Liver (tissue), 10 donors: ENCODE measurements at places on chromosomes 1 and 21. TPM values are rescaled to one million over a fixed set of nuclear protein-coding genes. Genes with fewer than 3 reads are reported as not detected.

- H3K27ac ChIP-seq = no peak overlapping the region
- H3K4me3 ChIP-seq = no peak overlapping the region
- H3K36me3 ChIP-seq = no peaks in the 10 kb centered on the region
- H3K4me1 ChIP-seq = no peaks in the 10 kb centered on the region
- peak; percentile 14 for DNase-seq
Measured at GRCh38 chr1:30283199-30283962, 440.0 kb downstream of the MATN1 start.

DNA sequence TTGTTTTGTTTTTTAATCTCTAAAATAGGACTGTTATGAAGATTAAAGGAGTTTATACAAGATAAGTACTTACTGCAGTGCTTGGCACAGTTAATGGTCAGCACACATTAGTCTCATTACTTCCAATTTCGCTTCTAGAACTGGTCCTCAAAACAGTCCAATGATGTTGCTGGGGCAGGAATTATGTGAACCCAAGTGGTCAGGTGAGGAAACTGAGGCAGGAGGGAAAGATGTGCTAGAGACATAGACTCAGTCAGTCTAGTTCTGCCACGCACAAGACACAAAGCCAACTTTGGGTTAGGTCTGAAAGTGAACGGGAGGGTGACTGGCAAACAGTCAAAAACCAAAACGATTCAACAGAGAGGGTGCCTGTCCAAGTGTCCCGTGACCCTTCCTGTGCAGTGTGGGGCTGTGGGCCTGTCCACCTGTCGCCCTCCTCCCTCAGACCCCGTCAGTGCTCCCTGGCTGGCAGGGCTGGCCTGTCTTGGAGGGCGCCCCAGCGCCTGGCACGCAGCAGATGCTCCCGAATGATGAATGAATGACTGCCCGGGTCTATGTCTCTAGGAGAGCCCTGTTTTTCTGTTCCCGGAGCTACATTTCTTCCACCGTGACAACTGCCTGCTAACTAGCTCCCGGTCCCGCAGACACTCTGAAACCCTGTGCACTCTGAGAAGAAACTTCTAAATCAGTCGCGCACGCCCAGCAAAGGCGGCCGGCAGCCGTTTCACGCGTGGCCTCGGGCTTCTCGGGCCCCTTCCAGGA is 2.4 kb downstream of the LRP8 start:
- H3K36me3 ChIP-seq = no peaks in the 10 kb centered on the region
- H3K27me3 ChIP-seq = peaks cover 2% of the 10 kb centered on the region
- no peak overlapping the region for H3K27ac ChIP-seq
- H3K4me3 ChIP-seq = no peak overlapping the region
- peaks cover 19% of the 10 kb centered on the region for H3K4me1 ChIP-seq

GRCh38 chr1:94544706-94545490 is 3.3 kb upstream of the F3 start:
- DNase-seq = no peak
- no peak overlapping the region for H3K27ac ChIP-seq
- H3K4me3 ChIP-seq = no peak overlapping the region

GRCh38 chr1:46455951-46456350 is 33.7 kb upstream of the DMBX1 start:
- no peaks in the 10 kb centered on the region for H3K36me3 ChIP-seq
- H3K4me1 ChIP-seq = no peaks in the 10 kb centered on the region
- no peak overlapping the region for H3K4me3 ChIP-seq

GRCh38 chr1:208154040-208154439 is 90.1 kb downstream of the PLXNA2 start:
- no peak overlapping the region for H3K4me3 ChIP-seq
- H3K27ac ChIP-seq = no peak overlapping the region
- no peaks in the 10 kb centered on the region for H3K36me3 ChIP-seq
- DNase-seq = no peak

- H3K36me3 ChIP-seq = no peaks in the 10 kb centered on the region
- H3K4me1 ChIP-seq = no peaks in the 10 kb centered on the region
- DNase-seq = no peak
- H3K27me3 ChIP-seq = no peaks in the 10 kb centered on the region
- no peak overlapping the region for H3K4me3 ChIP-seq
Measured at GRCh38 chr1:38291336-38291735, 244.7 kb upstream of the POU3F1 start.

- no peaks in the 10 kb centered on the region for H3K4me1 ChIP-seq
- peaks cover 14% of the 10 kb centered on the region for H3K36me3 ChIP-seq
- DNase-seq = no peak
Measured at GRCh38 chr1:44890007-44890406, 47.0 kb upstream of the PTCH2 start.

DNA sequence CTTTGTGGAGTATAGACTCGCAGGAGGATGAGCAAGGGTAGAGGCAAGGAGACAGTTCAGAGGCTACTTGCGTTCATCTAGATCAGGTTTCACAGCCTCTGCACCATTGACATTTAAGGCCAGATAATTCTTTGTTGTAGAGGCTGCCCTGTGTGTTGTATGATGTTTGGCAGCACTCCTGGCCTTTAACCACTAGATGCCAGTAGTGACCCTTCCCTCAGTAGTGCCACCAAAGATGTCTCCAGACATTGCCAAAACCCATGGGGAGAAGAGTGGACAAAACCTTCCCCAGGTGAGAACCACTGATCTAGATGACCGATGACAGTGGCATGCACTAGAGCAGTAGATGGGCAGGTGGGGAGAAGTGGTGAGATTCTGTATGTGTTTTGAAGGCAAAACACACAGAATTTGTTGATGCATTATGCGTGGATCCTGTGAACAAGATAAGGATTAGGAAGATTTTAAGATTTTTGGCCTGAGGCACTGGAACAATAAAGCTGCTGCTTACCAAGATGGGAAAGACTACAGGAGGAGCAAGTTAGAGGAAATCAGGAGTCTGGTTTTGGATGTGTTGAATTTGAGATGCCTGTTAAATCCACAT is 9.9 kb upstream of the COG2 start:
- no peak for DNase-seq
- H3K36me3 ChIP-seq = no peaks in the 10 kb centered on the region
- H3K4me1 ChIP-seq = no peaks in the 10 kb centered on the region

DNA sequence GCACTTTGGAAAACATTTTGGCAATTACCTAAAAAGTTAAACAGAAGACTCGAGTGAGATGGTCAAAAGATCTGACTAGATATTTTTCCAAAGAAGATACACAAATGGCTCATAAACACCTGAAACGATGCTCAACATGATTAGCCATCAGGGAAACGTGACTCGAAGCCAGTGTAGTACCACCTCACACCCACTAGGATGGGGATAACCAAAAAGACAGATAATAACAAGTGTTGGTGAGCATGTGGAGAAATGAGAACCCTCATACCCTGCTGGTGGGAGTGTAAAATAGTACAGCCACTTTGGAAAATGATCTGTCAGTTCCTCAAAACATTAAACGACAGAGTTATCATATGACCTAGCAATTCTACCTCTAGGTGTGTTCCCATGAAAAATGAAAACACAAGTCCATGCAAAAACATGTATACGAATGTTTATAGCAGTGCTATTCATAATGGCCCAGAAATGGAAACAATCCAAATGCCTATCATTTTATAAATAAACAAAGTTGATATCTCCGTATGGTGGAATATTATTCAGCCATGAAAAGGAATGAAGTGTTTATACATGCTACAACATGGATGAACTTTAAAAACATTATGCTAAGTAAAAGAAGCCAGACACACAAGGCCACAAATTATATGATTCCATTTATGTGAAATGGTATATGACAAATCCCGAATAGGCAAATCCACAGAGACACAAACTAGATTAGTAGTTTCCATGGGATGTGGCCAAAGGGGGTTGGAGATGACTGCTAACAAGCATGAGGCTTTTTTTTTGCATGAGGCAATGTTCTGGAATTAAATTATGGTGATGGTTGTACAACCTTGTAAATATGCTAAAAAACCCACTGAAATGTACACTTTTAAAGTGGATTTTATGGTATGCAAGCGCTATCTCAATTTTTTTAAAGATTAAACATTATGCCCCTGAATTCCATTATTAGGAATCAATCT is 625.3 kb downstream of the KIF26B start:
- no peak overlapping the region for H3K4me3 ChIP-seq
- no peak overlapping the region for H3K27ac ChIP-seq
- DNase-seq = no peak
- H3K36me3 ChIP-seq = no peaks in the 10 kb centered on the region

- no peaks in the 10 kb centered on the region for H3K36me3 ChIP-seq
- no peak overlapping the region for H3K4me3 ChIP-seq
- no peak for DNase-seq
Measured at GRCh38 chr1:162367772-162368171, 8.9 kb downstream of the SPATA46 start.

The CORT gene
- 0.28 TPM for total RNA-seq

The OR6K3 gene
- total RNA-seq = not detected

The TNFAIP8L2 gene
- total RNA-seq = 8.7 TPM

The LRRC38 gene
- total RNA-seq = not detected
